ENCODE measurements at places on chromosomes 3 and 15.

- no peak for DNase-seq
Observed at GRCh38 chr3:11168881-11169805, 14.8 kb downstream of the HRH1 start.

- DNase-seq = no peak
Observed at GRCh38 chr15:71962537-71962936, 152.2 kb downstream of the NR2E3 start.

DNA sequence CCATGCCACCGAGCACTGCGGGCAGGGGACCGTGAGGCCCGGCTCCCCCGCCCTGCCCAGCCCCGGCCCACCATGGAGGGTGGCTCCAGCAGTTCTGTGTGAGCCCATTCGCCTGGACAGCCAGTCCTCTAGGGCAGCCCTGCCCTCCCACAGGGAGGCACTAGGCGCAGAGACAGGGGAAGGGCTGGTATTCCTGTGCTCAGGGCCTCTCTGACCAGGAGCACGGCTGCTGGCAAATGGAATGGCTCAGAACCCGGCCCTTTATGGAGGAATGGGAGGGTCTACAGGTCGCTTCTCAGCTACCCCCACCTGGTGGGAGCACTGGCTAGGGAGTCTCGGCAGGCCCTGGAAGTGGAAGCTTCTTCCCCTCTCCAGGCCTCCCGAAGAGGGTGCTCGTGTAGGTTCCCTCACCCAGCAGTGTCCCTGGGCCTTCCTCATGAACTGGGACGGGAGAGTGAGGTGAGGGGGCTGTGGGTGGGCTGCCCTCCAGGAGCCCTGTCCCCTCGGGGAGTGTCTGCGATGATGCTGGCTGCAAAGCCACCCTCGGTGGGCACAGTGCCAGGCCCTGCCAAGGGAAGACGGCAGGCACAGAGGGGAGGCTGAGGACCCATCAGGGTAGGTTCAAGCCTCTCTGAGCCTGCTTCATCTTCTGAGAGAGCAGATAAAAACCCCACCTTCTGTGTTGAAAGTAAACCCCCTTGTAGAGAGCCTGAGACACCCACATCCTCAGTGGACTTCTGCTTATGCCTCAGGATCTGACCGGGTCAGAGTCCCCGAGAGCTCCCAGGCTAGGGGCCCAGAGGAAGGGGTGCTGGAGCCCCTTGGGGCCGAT is 1.5 kb downstream of the MELTF start:
- DNase-seq = peak; percentile 61

DNA sequence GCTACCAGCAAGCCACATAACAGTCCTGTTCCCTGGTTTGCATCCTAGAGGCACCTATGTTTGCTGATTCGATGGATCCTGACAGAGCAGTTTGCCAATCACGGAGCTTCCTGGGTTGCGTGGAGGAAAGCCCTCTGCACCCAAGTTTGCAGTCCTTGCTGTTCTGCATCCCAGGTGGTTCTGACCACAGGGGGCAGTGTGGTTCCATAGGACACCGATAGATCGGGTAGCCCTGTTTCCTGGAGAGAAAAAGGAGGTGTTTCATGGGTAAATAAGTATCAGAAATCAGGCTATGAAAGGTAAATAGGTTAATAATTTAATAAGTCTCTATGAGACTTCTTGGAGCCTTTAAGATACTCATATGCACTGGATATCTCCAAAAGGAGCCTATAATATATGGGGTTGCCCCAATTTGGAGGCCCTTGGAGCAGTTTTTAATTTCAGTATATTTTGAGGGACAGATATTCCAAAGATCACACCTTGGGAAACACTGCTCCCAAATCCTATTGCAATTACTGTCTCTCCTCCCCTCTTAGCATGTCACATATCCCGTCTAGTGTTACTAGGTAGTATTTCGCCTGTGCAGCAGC is 194.6 kb upstream of the TPM1 start:
- DNase-seq = peak; percentile 18

DNA sequence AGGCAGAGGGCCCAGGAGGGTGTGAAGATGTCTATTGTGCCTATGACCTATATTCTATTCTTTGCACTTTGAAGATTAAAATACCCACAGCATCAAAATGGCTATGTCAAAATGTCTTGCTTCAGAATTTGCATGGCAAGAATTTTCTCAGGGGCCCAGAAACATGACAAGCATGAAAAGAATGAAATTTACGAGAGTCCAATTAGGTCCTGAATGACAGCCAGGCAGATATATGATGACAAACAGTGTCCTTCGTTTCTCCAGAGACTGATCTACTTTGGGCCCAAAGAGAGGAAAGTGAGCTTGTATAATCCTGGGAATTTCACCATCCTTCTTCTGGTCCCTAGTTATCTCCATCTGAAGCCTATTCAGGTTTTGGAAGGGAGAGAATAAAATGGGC is 609.9 kb downstream of the FHIT start:
- no peak for DNase-seq

DNA sequence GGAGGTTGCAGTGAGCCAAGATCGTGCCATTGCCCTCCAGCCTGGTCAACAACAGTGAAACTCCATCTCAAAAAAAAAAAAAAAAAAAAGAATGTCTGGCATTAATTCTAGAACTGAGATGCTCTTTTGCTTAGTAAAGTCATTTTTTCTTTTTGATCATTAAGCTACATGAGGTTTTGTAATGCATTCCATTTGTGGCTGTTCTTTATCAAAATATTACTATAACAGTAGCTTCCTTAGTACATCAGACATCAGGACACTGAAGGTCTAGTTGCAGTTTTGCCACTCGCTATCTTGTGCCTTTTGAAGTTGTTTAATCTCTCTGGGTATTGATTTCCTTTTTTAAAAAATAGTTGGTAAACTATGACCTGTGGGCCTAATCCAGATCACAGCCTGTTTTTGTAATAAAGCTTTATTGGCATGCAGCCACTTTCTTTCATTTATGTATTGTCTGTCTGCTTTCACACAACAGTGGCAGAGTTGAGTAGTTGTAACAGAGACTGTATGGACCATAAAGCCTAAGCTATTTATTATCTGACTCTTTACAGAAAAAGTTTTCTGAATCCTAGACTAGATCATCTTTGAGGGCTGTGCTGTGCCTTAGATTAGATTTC is 76.6 kb downstream of the SLC25A26 start:
- DNase-seq = no peak

Data from AML-193 (cell line).